Posterior cingulate gyrus (tissue), 11 donors: ENCODE measurements at places on chromosomes 1 and 21.

DNA sequence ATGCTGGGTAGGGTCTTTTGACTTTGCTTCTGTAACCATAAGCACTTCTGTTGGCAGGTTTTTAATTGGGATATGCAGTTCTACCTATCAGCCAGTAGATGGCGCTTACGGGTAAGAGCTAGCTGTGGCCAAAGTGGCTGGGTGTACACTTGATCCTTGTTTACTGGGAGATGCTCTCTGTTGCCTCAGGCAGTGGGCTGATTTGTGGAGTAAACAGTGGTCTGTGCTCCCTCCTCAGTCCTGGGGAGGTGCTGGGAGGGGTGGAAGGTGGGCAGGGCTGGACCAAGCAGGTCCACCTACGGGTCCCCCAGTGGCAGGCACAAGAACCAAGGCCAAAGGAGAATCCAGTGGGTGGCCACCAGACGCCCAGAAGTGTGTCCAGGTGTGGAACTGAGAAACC, 43.4 kb downstream of the RALGPS2 start:
- DNase-seq: no peak

- peak; percentile 30 for DNase-seq
Measured at GRCh38 chr1:148263128-148263905, 111.2 kb upstream of the NBPF11 start.

DNA sequence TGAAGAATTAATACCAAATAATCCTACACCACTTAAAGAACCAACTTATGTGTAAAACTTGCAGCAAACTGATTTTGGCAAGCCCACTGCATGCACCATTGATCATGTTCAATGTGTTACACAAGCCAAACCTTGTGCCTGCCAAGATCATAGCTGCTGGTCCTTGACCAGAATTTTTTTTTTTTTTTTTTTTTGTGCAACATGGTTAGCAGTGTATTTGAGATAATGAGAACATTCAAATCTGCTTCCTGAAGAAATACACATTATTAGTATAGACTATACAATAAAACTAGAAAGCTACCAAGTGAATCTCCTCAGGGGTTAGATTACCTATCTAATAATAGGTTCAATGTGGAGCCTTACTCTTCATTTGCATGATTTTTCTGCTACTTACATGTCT, 421.0 kb downstream of the MRPL39 start:
- no peak for DNase-seq

DNA sequence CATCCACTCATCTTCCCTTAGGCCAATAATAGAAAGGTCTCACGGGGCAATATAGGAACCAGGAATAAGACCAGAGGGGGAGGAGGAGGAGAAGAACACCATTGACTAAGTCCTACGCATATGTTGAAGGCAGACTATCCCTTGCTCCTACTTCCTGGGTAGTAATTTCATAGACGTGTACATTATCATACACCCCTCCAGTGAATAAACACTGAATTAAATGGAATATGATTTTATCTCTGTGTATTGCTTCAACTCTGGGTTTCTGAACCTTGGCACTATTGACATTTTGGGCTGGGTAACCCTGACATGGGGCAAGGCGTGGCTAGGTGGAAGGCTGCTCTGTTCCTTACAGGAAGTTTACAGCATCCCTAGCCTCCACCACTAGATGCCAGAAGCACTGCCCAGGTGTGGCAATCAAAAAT, 17.3 kb upstream of the FHAD1 start:
- DNase-seq: no peak
